ENCODE measurements at places on chromosomes 5 and 9.

DNA sequence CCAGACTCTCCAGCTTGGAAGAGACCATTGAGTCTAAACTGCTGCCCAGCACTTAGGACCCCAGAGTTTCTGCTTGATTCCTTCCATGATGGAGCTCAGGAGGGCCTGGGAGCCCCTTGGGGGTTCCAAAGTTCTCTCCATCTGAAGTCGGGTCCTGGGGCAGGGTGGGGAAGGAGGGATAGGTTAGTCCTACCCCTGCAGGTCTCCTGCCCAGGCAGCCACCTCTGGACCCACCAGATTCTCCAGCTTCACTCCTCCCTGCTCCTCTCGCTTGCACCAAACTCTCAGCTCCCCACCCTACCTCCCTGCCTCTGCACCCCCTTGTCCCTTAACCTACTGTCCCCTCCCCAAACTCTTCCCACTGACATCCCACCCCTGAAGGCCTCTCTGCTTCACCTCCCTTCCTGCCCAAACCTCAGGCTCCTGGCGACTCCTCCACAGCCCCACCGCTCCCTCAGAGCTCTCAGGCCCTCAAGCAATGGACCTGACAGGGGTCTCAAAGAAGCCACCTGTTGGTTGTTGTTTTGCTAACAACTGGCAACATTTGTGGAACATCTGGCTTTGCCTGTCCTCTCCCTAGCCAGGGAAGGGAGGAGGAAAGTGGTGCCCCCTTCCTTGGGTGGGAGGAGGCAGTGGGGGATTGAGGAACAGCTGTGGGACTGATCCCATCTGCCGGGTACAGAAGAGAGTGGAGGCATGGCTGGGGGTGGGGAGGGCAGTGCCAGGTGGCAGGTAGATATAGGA is 137.5 kb downstream of the RGS3 start:
- no peak for DNase-seq

DNA sequence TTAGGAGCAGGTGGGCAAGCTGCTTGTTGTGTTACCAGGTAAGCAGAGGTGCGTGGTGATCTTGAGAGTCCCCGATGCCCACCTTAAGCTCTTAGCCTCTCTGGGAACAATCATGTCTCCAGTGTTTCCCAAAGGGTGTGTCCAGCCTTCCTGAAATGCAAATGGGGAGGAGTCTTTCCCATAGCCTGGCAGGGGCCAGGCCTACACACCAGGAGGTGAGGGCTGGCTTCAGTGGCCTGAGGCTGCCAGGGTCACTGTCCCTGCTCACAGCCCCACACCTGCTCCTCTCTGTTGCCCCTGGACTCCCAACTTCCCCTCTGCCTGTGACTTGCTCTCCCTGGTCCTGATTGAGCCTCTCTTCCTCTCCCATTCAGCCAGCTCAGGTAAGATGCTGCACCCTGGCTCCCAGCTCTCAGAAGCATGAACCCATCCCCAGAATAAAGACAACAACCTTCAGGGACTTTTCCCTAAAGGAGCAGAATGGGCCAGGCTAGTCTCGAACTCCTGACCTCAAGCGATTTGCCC is 65.7 kb upstream of the PHYKPL start:
- DNase-seq, result no peak

DNA sequence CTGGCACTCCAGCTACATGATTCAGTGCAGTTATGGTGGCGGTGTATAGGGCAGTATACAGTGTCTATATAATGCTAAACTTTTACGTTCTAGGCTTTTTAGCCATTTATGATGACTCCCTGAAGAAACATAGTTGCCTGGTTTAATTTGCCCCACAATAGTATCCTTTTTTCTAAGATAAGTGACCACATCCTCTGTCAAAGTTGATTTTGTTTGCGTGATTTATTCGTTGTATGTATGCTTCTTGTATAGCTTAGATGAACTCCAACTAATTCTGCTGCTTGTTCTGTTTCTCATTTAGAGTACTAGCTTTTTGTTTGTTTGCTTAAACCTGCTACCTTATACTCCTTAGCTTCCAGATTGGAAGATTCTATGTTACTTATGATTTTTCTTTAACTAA is 83.6 kb downstream of the ERMP1 start:
- no peak for DNase-seq

DNA sequence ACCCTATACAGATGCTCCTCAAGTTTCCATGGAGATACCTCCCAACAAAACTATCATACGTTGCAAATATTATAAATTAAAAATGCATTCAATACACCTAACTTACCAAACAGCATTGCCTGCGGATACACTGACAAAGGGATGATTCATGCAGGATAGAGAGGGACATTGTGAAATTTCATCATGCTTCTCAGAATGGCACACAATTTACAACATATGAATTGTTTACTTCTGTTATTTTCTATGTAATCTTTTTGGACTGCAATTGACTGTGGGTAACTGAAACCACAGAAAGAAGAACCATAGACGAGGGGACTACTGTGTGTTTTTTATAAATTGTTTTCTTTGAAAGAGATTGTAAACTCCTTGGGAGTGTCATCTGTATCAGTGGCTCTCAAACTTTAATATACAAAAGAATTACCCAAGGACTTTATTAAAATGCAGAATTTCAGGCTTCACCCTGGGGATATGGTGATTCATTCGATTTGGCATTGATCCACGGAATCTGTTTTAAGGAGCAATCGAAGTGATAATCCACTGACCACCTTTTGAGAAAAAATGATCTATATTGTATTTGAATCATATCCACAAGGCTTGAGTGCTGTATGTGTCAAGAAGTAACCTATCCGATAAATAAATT is 146.4 kb downstream of the SGCD start:
- no peak for DNase-seq

DNA sequence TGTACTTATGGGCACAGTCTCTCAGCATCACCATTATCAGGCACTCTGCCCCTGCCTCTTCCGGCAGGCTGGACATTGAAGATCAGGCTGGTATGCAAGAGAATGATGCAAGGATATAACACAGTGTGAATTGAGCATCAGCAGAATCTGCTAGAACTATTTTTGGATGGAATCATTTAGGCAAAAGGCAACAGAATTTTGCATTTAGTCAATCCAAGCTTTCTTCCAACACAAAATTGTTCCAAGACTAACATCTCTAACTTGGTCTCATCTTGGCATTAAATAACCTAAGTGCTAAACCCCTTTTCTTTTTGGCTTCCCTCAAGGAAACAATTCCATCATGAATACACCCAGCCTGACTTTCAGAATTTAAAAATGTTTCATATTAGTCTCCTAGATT is 339.9 kb downstream of the PRELID2 start:
- DNase-seq, result no peak

DNA sequence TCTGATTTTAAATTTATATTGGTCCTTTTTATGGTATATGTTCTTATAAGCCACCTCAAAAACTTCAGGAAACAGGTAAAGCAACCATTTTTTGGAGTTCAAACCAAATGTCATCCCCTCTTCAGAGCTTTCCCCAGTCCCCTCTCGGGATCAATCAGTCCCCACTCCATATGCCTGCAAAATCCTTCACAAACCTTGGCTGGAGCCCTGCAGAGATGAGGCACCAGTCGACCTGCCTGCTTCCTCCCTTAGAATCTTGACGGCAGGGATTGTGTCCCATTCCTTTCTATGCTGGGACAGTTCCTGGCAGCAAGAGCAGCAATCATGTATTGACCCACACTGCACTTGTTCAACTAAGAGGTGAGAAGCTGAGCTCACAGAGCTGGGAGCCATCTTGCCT is 22.6 kb downstream of the B4GALT1 start:
- DNase-seq, result no peak

DNA sequence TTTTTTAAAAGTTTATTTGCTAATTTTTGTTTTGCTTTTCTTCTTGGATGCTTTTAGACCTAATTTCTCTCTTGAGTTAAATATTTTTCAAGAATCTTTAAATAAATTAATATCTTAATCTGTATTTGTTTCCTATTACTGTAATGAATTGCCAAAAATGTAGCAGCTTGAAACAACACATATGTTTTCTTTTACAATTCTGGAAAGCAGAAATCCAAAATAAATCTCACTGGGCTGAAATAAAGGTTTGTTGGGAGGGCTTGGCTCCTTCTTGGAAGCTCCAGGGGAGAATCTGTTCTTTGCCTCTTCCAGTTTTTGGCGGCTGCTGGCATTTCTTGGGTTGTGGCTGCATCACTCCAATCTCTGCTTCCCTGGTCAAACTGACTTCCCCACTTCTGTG is 658.1 kb upstream of the ARRDC3 start:
- no peak for DNase-seq

DNA sequence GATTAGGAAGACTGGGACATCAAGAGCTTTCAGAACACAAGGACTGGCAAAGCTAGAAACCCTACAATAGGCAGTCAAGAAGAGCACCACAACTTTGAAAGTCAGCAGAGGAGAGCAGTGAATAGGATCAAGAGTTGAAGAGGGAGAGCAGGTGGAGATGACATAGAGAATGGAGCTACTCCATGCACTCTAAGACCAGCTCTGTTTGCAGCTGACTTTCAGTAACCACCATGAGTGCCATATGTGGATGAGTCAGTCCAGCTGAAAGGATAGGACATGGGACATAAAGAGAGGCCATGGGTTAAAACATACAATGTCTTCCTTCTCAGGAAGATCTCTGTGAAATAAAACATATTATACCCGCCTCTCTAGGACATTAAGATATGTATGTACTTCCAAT is 289.1 kb upstream of the KLF4 start:
- no peak for DNase-seq

DNA sequence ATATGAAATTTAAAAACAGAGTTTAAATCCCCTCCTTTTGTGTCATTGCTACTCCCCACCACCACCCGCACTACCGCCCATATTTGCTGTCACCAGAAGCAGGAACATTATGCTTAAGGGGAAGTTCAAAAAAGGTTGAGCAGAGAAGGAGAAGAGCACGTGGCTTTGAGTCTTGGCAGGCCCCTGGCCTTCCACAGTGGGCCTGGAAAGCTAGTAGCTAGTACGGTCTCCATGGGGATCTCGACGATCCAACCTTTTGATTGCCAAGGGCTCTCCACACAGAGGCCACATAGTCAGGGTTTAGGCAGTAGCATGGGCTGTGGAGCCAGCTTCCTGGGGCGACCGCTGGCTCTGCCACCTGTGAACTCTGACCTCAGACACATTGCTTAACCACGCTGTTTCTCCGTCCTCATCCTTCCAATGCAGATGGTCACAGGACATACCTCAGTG is 90.1 kb downstream of the GOLPH3 start:
- DNase-seq, result no peak

DNA sequence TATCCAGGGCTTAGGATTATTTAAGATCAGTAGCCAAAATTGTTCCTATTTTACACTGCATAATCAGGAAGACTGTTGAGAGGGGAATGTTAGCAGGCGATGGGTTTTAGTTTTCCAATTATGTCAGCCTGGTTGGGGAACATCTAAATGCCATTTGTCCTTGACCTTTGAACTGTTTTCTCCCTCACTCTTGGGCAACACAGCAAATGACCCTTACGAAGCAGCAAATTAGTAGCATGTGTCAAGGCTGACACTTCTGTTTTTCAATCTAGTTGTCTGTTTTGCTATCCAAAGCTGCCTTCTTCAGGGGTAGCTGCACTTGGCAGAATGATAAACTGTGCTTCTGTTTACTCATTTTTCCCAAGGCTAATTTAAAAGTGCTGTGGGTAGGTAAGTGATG is 78.0 kb upstream of the AGXT2 start:
- DNase-seq, result no peak

DNA sequence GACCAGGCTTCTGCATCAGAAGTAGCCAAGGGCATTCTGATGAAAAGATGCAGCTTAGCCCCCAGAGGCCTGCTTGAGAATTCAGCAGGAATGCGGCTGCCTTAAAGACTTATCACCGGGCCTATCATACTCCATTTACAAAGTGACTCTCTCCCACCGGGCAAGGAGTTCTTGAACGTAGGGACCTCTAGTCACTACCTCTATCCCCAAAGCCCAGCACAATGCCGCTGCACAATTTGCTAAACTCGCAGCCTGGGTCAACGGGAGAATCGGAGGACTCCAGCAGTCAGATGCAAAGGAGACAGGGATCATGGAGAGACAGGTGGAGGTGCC is 661 bp downstream of the PDCL start:
- no peak for DNase-seq

DNA sequence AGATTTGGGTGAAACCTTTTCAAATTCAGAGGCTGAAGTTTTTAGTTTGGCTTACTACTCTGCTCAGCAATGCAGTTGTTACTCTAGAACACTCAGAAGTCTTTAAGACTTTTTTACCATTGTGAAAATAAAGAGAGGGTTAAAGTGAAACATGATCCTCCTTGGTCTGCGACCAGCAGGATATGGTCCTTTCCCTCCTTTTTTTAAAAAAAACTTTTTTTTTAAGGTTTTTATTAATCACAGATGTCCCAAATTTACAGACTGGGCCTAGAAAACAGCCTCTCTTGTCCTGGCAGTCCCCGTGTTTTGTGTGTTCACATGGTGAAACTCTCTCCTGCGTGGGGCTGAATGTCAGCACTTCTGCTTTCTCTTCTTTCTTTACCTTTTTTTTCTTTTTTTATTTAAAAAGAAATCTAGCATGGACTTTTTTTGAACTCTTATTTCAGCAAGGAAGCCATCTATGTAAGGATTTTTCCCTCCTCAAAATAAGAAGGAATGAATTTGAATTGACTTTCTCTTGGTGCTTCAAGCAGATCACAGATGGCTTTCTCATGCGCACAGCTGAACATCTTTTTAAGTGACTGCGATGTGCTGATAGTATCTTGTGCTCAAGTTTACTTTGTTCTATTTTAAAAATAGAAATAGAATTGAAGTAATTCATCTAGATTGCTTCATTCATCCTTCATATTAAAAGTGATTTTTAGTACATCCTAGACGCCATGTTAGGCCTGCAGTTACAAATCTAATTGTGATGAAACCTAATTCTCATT is 128.7 kb upstream of the OTULINL start:
- DNase-seq, result no peak

DNA sequence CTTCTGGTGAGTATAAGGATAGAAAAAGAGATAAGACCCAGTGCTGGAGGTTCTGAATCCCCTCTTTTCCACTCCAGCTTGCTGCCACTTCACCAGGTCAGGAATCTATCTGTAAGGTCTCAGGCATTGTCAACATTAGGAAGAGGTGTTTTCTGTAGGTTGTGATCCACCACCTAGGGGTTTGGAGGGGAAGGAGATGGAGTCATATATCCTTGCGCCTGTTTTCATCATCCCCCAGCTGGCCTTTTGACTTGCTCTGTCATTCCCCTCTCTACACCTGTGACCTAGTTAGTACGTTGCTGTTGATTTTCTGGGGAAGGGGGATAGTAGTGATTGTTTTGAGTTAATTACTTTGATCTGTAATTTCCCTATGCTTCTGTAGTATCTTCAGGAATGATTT is 20.5 kb downstream of the SPINK5 start:
- no peak for DNase-seq
